Cardiac fibroblast (primary cell): ENCODE measurements at places on chromosomes 11 and 22.

GRCh38 chr11:36627006-36627405 is 29.0 kb upstream of the RAG2 start:
- DNase-seq = no peak

DNA sequence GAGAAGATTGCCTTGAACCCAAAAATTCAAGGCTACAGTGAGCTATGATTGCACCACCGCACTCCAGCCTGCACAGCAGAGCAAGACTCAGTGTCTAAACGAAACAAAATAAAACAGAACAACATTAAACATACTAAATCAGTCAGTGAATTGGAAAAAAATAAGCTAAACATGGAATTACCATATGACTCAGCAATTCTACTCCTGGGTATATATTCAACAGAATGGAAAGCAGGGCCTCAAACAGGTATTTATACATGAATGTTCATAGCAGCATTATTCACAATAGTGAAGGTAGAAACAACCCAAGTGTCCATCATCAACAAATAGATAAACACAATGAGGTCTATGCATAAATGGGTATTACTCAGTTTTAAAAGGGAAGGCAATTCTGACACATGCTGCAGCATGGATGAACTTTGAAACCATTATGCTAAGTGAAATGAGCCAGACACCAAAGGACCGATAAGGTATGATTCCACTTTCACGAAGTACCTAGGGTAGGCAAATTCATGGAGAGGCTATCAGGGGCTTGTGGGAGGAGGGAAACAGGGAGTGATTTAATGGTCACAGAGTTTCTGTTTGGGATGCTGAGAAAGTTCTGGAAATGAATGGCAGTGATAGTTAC is 15.5 kb downstream of the NTM start:
- DNase-seq = no peak

DNA sequence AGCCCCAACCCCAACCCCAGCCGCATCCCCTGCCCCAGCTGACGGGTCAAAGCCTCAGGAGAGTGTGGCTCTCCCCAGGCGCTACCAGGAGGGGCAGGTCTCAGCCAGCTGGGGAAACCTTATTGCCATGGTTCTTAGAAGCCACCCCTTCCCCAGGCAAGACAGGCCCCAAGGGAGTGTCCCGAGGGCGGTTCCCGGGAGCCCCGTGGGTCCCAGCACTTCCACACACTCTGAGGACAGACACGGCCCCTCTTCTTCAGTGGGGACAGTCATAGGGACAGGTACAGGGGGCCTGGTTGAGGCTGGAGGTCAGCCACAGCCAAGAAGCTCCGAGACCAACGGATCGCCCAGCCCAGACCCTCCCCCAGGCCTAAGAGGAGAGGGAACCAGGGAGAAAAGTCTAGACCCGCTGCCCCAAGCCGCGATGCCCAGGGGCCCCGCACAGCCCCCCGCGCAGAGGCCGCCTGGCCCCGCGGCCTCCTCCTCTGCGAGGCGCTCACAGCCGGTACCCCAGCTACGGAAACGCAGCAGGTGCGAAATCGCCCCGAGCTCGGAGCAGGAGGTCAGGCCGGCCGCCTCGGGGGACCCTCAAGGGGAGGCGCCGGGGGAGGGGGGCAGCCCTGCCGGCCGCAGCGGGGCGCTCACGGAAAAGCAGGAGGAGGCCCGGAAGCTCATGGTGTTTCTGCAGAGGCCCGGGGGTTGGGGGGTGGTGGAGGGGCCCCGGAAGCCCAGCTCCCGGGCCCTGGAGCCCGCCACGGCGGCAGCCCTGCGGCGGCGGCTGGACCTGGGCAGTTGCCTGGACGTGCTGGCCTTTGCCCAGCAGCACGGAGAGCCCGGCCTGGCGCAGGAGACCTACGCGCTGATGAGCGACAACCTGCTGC is 2.6 kb downstream of the KLHDC7B start:
- DNase-seq = no peak

GRCh38 chr11:31798554-31799434 is 12.3 kb downstream of the PAX6 start:
- no peak for DNase-seq

DNA sequence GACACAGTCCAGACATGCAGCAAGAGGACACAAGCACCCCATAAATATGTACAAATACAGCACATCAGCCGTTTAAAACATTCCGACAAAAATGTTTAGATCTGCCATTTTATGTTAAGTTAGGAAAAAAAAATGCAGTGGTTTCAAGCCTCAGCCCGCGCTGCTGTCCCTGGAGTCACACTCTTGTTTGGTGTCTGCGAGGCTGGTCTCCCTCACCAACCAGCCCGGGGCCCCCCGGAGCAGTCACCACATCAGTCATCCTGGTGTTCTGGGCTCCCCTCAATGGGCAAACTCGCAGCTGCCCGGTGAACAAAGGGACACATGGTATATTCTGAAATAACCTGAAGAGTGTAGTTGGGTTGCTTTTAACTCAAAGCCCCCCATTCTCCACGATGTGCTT is 1022.2 kb downstream of the BRD1 start:
- DNase-seq = no peak

DNA sequence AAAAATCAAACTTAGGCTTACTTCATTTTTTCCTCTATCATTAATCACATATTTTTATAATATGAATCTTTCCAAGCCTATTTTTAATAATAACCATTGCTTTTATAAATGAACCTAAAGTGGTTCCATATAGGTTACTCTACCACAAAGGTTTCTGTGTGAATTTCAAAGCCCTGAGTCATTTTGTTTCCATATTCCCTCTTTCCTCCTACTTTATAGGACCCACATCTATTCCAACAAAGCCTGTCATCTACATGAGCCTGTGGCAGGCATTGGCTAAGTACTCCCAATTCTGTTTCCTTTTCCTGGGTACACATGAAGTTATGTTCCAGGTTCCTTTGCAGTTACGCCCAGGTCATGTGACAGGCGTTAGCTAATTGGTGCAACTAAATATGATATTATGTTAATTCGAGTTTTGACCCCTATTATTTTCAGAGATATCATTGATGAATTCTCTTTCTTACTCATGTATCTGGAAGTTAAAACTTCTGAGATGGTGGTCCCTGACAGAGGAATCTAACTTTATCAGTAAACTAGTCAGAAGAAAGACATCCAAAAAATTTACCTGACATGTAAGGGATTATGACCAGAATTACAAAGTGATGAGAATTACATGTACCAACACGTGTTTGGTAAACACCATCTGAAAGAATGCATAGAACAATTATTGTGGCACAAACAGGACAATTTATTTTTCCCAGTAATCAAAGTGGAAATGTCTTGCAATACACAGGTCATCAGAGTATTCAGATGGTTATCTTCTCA is 1264.0 kb upstream of the CNTN5 start:
- DNase-seq = no peak

DNA sequence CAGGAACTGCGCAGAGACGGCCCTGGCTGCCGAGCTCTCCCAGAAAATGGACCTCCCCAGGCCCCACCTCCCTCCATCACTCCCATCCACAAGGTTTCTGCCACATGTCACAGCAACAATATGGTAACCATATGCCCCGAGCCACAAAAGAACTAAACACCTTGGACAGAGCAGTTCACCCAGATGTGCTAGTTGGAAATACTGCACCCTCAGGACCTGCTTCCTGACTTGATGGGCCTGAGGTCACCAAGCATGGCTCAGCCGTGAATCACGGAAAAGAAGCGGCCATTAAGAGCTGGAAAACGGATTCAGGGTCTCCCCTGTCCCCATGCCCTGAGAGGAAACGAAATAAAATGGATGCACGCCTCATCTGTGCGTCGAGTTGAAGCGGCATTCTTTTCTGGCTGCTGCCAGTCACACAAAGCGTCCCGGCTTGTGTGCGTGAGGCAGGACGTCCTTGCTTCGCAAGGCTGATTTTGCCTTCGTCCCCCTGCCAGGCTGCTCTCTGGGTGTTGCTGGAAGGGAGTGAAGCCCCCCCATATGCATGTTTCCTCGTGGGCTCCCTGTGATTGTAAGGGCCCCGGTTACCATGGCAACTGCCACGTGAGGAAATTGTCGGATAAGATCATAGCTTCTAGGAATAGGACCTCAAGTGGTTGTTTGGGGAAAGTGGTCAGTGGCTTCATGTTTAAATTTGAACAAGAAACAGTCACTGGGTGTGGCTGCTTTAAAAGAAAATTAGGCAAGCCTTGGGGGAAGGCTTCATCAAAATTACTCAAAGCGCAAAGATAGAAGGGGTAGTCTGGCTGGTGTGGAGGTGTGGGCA is 51.7 kb downstream of the FLI1 start:
- peak; percentile 35 for DNase-seq

- DNase-seq = no peak
Observed at GRCh38 chr22:48953103-48953720, 874.5 kb downstream of the BRD1 start.

DNA sequence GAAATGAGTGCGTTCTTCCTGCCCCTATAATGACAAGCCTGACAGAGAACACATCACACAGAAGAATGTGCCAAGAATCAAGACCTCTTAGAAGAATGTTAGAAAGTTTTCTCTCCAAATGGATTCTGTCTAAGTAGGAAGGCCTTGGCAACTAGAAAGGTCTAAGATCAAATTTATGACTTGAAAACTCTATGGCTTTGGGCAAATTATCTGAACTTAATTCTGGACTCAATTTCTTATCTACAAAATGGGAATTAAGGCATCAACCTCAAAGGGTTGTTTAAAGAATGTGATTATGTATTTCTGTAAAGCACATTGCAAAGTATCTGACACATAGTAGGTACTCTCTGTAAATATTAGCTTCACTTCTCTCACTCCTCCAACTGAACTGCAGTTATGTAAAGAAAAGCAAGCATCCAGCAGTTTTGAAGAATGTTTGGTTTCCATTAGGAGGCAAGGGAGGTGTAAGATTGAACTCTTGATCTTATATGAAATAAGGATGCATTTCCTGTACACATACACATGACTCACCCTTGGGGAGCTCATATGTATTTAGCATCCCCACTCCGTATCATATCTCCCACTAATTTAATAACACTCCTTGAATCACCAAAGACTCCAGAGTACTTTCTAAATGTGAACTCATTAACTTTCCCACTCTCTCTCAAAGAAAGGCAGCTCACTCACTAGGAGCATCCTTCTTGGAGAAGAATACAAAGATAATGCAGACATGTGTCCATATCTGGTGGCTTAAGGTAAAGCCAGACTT is 77.6 kb downstream of the ETS1 start:
- DNase-seq = no peak
